CD4-positive, alpha-beta T cell treated with Interleukin-2 at 100 ng/mL for 4 hours (primary cell): ENCODE measurements at places on chromosomes 13 and 19.

- no peak for DNase-seq
Measured at GRCh38 chr19:5002143-5002542, 33.2 kb downstream of the KDM4B start.

- no peak for DNase-seq
Measured at GRCh38 chr19:41927497-41928192, 604 bp downstream of the ERFL start.

DNA sequence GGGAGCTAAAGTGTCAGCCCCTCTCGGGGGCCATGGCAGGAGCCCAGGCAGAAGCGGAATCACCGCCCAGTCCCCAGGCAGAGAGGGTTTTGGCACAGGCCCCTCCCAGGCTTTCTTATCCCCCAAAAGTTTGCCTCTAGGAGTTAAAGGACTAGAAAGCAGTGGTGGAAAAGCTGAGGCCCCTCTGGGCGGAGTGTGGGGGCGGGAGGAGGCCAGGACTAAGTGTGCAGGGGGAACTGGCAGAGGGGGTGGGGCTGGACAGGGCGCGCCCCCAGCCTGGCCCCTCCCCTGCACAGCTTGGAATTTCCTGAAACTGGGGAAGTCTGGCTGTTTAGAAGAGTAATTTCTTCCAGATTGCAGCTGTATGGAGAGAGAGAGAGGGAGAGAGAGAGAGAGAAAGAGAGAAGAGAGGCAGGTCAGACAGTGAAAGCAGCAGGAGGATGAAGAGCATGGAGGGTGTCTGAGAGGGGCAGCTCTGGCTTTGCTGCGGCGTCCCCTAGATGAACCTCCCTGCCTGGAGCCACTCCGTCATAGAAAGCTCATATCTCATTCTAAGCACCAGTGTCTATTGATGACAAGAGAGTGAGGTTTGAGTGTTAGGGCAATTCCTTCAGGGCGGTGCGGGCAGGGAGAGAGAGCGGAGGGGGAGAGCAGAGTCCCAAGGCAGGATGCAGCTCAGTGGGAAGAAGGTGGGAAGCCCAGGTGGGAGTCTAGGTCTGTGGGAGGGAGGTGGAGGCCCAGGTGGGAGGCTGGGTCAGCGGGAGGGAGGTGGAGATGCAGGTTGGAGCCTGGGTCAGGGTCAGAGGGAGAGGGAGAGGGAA is at the start of gene CDC42EP5:
Gene CDC42EP5, minus strand, starts transcription at position 226 of the 821 bp plus-strand sequence. CDS start 7,749 bp downstream, outside the sequence.
- no peak for DNase-seq

GRCh38 chr13:64369121-64369520 is 2861.0 kb downstream of the PCDH9 start:
- no peak for DNase-seq
